Right lobe of liver (tissue), 6 donors: ENCODE measurements at places on chromosomes 5 and 9. TPM values are rescaled to one million over a fixed set of nuclear protein-coding genes. Genes with fewer than 3 reads are reported as not detected.

- no peak overlapping the region for H3K27ac ChIP-seq
- H3K4me3 ChIP-seq = no peak overlapping the region
- no peaks in the 10 kb centered on the region for H3K27me3 ChIP-seq
Observed at GRCh38 chr9:123776708-123777537, 153.0 kb downstream of the DENND1A start.

Gene FAM114A2
- 7.6 TPM for total RNA-seq

DNA sequence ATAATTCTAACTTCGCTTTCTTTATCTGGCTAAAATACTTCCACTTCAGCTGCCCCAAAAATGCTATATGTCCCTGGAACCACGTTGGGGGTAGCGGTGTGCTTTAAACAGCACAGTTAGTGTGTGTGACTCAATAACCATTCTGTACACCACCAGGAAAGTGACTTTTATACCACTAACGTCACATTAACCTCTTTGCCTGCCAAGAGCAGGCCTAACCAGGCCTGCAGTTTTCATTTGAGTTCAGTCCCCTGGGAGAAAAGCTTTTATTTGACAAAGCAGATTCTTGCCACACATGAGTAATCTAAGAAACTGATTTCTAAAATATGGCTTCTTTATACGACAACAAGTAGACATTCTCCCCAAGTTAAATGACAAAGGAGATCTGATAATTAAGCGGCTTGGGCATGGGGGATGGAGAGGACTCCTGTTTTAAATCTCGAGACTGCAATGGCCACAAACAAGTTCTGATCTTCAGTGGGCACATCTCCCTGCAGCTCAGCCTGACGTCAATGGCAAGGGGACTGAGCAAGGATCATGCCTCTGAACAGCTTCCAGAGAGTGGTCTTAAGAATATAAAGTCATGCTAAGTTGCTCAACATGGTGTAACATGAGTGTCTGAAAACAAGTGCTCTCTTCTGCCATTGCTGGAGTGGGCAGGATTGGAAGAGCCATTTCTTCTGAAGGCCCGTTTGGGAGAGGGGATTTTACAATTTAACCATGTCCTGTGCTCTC lies 91.8 kb downstream of the GLIS3 start:
- no peaks in the 10 kb centered on the region for H3K27me3 ChIP-seq
- H3K27ac ChIP-seq = no peak overlapping the region
- no peaks in the 10 kb centered on the region for H3K36me3 ChIP-seq
- no peak overlapping the region for H3K4me3 ChIP-seq
- no peak for DNase-seq

Gene NDST1
- total RNA-seq = 81.4 TPM
